ENCODE measurements at places on chromosomes 4 and X.

DNA sequence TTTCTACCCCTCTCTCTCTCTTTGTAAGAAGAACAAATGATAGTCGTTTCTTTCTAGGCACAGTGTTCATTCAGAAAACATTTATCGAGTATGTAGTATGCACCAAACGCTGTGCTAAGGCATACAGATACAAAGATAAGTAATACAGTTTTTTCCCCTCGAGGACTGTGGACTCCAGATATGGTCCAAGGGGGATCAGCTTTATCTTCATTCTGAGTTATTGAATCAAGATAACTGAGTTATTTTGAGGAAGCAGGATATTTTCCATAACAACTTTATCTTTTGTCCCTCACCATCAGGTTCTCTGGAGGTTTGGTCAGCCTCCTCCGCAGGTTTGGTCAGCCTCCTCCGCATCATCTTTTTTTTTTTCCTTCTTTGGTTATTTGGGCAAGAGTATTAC is 15.0 kb downstream of the EREG start:
- ATAC-seq: no peak

DNA sequence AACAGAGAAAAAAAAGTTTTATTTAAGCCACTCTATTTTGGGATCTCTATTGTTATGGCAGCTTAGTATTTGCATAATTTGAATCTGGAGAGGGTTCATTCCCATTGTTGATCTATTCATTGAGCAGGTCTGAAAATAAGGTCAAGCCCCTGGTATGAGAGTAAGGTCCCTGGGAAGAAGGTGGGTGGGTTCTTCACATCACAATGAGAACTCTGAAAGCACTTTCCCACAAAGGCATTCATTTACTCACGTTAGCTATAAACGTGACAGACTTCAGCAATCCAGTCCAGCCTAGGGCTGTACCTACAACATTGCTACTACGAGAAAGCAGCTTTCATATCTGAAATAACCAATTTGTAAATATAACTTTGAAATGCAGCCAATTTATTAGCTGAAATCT is 126.2 kb downstream of the CORIN start:
- no peak for ATAC-seq

GRCh38 chr4:26334366-26334765 is 13.6 kb downstream of the RBPJ start:
- ATAC-seq: no peak

DNA sequence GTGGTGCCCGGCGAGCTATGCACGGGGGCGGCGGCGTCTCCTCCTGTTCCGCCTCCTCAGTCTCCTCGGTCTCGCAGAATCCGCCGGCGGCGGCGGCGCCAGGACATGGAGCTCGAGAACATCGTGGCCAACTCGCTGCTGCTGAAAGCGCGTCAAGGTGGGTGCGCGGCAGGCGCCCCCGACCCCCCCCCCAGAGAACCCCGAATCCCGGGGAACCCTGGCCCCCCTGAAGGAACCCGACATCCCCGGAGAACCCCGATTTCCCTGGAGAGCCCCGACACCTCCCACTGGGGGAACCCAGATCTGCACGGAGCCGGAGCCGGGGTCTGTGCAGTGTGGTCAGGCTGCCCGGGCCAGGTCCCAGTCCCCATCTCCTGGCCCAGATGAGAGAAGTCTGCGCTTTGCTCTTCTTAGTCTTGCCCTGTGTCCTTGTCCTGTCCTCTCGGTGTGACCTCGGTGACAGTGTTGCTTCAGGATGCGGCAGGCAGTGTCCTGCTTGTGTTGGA is 648 bp downstream of the GRK4 start:
- no peak for ATAC-seq

DNA sequence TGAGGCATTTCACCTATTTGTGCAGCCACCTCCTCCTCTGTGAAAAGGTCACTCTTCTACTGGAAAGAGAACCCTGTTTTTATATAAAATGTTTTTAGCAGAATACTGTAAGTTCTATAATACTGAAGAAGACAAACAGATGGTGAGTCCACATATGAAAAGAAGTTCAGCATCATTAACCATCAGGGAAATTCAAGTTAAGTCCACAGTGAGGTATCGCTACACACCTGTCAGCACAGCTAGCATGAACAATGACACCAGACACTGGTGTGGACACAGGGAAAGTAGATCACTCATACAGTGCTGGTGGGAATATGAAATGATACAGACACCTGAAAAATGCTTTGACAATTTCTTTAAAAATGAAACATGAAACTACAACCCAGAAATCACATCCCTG is 133.0 kb downstream of the MAD2L1 start:
- no peak for ATAC-seq

GRCh38 chr4:70783096-70783495 is 56.6 kb downstream of the GRSF1 start:
- ATAC-seq: no peak
